ENCODE measurements at places on chromosomes 3 and 15. TPM values are rescaled to one million over a fixed set of nuclear protein-coding genes. Genes with fewer than 3 reads are reported as not detected.

GRCh38 chr15:26623071-26623470 lies 149.8 kb downstream of the GABRB3 start:
- DNase-seq: no peak

Gene P2RY13
- total RNA-seq: not detected

GRCh38 chr3:152466784-152467183 lies 198.1 kb downstream of the MBNL1 start:
- no peak for DNase-seq

GRCh38 chr3:186743666-186744065 lies 26.5 kb downstream of the KNG1 start:
- DNase-seq: no peak

Gene ITIH4
- 0.78 TPM for total RNA-seq

Gene ROBO2
- total RNA-seq: 2.0 TPM

DNA sequence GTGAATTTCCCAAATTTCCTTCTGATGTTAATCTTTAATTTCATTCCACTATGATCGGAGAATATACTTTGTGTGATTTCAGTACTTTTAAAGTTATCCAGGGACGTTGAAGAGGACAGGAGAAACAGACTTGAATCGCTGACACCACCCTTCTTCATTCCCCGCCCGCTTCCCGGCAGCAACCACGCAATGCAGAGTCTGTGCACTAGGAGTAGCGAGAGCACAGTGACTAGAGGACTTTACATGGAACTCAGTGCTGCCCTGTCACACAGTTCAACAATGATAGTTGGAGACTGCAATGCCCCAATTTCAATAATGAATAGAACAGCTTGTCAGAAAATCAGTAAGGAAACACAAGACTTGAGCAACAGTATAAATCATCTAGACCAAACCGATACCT lies 73.9 kb downstream of the RNF13 start:
- no peak for DNase-seq

- DNase-seq: no peak
Measured at GRCh38 chr15:61598655-61599054, 369.6 kb upstream of the RORA start.

- DNase-seq: no peak
Measured at GRCh38 chr15:60523056-60523455, 44.1 kb upstream of the ICE2 start.

Gene ZCWPW2
- 0.39 TPM for total RNA-seq

GRCh38 chr15:25694823-25695312 lies 168.3 kb downstream of the ATP10A start:
- DNase-seq: no peak

DNA sequence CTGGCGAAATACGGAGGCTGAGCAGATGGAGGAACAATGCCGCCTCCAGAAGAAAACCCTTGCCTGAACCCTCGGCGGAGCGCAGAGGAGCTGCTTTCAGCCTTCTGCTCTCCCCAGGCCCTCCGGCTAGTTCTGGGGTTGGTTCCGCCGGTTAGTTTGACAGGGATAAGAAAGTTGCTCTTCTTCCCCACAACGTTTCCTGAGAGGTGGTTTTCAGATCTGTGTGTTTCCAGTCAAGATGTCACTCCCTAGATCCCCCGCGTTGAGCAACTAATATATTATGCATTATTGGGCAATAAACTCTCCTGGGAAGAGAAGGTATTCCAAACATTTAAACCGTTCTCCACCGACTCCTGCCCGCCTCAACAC lies 551 bp downstream of the NLGN1 start:
- DNase-seq: no peak

Gene BNC1
- 0.99 TPM for total RNA-seq

GRCh38 chr3:48209445-48209844 lies 13.8 kb upstream of the CAMP start:
- DNase-seq: no peak

DNA sequence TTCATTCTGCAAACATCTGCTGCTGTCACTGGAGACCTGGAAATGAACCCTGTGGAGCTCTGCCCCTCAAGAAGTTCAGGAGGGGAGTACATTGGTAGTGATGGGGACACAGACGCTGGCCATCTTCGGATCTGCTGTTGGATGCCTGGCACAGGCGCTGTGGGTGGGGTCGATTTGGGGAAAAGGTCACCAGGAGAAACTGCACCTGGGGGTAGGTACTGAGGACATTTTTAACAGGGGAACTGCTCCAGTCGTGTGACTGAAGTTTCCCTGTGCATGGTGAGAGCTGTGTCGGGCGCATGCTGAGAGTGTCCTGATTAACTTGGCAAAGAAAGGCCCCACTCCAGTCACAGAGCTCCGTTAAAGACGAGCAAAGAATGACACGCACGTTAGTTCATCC lies 3.4 kb downstream of the UROC1 start:
- DNase-seq: no peak

Gene ALPK3
- total RNA-seq: 19.2 TPM

Gene ZNF80
- total RNA-seq: not detected

Gene GABRB3
- total RNA-seq: 163 TPM

- DNase-seq: no peak
Measured at GRCh38 chr3:188000361-188000861, 153.5 kb upstream of the LPP start.

GRCh38 chr3:28124882-28125281 lies 116.5 kb upstream of the CMC1 start:
- DNase-seq: no peak

- no peak for DNase-seq
Measured at GRCh38 chr3:180619723-180620122, 17.8 kb downstream of the TTC14 start.

Gene PARP15
- 0.21 TPM for total RNA-seq

Gene ZNF501
- 5.3 TPM for total RNA-seq

- no peak for DNase-seq
Measured at GRCh38 chr3:54861248-54862067, 66.4 kb downstream of the LRTM1 start.

DNA sequence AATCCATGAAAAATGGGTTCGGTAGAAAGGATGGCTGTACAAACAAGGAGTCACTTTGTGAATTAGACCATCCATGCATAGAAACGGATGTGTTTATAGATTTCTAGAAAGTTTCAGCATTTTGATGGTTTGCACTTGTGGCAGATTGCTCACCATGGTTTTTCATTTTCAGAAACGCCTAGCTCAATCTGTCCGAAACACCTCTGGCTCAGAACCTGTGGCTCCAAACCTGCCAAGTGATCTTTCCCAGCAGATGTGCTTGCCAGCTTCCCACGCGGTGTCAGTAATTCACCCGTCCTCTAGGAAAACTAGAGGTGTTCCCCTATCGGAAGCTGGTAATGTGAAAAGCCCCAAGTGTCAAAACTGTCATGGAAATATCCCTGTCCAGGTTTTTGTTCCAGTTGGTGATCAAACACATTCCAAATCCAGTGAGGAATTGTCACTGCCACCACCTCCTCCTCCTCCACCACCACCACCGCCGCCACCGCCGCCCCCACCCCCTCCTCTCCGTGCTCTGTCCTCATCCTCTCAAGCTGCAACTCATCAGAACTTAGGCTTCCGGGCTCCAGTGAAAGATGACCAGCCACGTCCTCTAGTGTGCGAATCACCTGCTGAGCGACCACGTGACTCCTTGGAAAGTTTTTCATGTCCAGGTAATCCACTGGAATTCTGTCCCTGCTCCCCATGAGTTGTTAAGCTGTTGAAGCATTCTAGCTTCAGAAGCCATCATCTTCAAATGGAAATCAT lies 21.2 kb downstream of the WHAMM start:
- no peak for DNase-seq

Gene TMEM266
- 2.6 TPM for total RNA-seq

DNA sequence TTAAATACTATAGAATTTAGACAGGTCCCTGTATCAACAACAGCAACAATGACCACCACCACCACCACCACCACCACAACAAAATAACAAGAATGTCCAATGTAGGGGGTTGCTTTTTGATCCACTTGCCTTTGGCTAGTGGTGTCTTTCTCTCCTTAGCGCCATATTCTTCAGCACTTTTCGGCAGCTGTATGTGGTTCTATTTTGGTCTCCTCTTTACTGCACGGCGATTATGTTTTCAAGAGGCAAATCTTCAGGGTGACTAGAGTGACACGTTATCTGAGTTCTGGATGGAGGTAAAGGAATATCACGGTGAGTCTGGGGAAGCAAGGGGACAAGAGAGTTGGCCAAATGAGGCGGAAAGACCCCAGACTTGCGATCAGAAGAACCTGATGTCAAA lies 56.1 kb downstream of the ST6GAL1 start:
- no peak for DNase-seq

Measured in H1 (cell line).